ENCODE measurements at places on chromosomes 13 and 19.

DNA sequence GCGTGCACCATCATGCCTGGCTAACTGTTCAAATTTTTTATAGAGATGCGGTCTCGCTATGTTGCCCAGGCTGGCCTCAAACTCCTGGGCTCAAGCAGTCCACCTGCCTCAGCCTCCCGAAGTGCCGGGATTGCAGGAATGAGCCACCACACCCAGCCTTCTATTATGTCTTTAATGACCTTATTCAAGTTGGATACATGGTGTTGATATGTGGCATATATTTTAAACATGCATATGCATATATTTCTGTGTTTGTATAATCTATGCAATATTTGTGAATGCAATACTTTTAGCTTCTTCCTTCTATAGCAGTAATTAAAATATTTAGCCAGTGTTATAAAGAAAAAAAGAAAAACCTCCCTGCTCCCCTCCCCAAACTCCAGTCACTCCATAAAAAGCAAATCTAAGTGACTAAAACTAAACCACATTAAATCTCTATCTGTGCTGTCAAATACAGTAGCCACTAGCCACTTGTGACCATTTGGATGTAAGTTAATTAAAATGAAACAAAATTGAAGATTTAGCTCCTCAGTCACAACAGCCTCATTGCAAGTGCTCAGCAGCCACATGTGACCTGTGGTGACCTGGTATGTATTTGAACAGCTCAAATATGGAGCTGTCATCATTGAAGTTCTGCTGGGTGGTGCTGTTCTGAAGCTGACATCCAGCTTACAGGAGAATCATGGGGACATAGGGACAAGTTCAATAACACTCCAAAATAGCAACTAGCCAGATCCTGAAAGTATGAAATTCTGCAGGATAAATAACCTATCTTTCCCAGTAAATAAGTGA, 27.4 kb downstream of the FCGBP start:
- no peak for DNase-seq

- DNase-seq, result no peak
These were observed 21.9 kb upstream of the SLC35E1 start for GRCh38 chr19:16594131-16594586.

DNA sequence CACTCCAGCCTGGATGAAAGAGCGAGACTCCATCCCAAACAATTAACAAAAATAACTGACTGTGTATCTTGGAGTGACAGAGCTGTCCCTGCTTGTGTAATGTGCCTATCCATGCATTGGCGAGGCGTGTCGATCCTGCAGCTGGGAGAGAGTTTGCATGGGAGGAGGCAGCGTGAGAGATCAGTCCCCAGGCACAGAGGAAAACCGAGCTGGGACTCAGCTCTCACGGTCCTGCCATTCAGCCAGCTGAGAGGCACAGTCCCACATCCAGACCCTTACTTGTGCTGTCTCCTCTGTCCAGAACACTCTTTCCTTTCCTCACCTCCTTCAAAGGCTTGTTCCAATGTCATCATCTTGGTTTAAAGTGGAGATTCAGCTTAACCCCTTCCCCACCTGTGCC, 11.9 kb upstream of the SULT2B1 start:
- DNase-seq, result no peak

DNA sequence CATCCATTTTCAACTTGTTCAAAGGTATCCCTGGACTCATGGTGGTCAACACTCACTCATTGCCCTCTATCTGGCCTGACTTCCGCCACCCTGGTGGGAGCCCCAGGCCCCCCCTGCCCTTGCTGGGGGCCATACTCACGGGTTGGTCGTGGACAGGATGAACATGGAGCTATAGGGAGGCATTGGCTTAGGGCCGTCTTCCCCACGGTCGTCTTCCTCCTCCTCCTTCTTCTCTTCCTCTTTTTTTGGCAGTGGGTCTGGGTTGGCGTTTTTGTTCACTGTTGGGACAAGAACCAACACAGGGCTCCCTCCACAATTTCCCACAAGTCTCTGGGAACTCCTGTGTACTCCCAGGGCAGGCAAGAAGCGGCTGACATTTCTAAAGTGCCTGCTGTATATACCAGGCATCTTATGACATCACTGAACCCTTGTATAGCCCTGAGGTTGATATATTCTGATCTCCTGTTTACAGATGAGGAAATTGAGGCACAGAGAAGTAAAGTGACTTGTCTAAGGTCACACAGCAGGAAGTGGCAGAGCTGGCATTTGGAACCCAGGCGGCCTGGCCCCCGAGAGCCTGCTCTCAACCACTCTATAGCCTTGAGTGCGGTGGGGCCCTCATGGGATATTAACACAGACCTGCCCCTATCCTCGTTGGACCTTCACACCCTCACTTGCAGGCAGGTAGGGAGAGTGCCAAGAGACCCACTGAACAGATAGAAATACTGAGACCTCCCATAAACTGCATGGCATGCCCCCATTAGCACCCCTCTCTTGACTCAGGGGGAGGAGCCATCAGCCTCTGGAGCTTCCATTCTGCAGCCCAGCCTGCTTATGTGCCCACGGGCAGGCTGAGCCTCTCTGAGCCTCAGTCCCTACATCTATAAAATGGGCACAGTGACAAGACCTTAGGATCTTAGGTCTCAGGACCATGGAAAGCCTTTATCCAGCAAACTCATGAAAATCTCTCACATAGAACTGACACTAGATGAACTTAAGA, 135.0 kb downstream of the IER2 start:
- DNase-seq, result no peak

GRCh38 chr19:43504426-43505185, at the start of gene PHLDB3:
PHLDB3 (minus strand) TSS chr19:43504746; CDS start chr19:43504118, 628 bp downstream.
- DNase-seq, result no peak

GRCh38 chr13:103540382-103540765, 474.2 kb upstream of the SLC10A2 start:
- no peak for DNase-seq

DNA sequence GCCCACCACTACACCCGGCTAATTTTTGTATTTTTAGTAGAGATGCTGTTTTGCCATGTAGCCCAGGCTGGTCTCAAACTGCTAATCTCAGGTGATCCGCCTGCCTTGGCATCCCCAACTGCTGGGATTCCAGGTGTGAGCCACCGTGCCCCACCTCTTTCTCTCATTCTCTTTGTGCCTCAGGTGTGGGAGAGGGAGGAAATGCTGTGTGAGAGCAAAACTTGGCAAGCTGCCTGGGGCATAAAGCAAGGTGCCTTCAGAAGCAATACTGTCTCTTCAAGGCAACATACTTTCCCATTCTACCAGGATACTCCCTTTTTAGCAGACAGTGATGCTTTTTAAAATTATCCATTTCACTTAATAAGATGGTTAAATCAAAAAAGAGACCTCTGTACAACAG, 53.2 kb upstream of the RFC3 start:
- no peak for DNase-seq

GRCh38 chr19:4800591-4801081, 9.1 kb downstream of the FEM1A start:
- no peak for DNase-seq
